Left lung (tissue), 14 donors: ENCODE measurements at places on chromosomes 2 and 18. TPM values are rescaled to one million over a fixed set of nuclear protein-coding genes. Genes with fewer than 3 reads are reported as not detected.

OTX1 gene
- 0.12 TPM for total RNA-seq

FAP gene
- 15.0 TPM for total RNA-seq

CD8B gene
- total RNA-seq = 3.6 TPM

GRCh38 chr2:17800693-17801458 is 15.4 kb upstream of the MSGN1 start:
- no peak overlapping the region for H3K27ac ChIP-seq
- DNase-seq = no peak
- no peaks in the 10 kb centered on the region for H3K4me1 ChIP-seq
- H3K36me3 ChIP-seq = no peaks in the 10 kb centered on the region
- H3K4me3 ChIP-seq = no peak overlapping the region
- H3K27me3 ChIP-seq = no peaks in the 10 kb centered on the region

- H3K27me3 ChIP-seq = no peaks in the 10 kb centered on the region
- no peak overlapping the region for H3K4me3 ChIP-seq
- H3K4me1 ChIP-seq = no peaks in the 10 kb centered on the region
- no peaks in the 10 kb centered on the region for H3K36me3 ChIP-seq
- no peak overlapping the region for H3K27ac ChIP-seq
- no peak for DNase-seq
Observed at GRCh38 chr2:70779911-70780545, 10.4 kb downstream of the FIGLA start.

DNA sequence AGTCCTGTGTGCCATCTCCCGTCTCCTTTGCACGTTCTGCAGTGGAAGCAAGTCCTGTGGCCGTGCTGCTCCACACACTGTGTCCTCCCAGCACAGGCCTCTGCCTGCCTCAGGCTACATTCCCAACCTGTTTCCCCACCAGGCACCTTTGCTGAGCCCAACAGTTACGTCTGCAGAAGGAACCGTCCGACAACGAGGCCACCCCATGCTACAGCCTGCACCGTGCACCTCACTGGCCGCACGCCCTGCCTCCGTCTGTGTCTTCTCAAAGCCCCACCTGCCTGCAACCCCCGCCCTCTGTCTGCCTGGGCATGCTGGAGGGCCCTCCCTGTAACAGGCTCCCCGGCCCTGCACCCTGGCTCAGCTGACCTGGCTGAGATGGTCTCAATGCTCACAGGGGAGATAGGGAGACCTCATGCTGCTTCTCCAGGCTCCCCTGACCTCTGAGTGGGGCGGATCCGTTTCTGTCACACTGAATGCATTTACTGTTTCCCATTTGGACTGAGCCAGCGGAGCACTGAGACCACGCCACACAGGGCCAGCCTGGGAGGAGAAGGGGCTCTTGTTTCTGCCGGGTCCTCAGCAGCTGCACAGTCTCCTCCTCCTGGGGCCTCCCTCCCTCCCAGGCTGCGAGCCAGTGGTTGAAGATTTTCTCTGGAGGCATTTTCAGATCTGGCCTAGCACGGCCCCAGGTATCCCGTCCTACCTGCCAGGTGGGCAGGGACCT is 109.1 kb upstream of the OTOS start:
- H3K27me3 ChIP-seq = peaks cover 5% of the 10 kb centered on the region
- H3K4me1 ChIP-seq = peaks cover 17% of the 10 kb centered on the region
- H3K36me3 ChIP-seq = no peaks in the 10 kb centered on the region
- no peak overlapping the region for H3K4me3 ChIP-seq
- H3K27ac ChIP-seq = no peak overlapping the region

DNA sequence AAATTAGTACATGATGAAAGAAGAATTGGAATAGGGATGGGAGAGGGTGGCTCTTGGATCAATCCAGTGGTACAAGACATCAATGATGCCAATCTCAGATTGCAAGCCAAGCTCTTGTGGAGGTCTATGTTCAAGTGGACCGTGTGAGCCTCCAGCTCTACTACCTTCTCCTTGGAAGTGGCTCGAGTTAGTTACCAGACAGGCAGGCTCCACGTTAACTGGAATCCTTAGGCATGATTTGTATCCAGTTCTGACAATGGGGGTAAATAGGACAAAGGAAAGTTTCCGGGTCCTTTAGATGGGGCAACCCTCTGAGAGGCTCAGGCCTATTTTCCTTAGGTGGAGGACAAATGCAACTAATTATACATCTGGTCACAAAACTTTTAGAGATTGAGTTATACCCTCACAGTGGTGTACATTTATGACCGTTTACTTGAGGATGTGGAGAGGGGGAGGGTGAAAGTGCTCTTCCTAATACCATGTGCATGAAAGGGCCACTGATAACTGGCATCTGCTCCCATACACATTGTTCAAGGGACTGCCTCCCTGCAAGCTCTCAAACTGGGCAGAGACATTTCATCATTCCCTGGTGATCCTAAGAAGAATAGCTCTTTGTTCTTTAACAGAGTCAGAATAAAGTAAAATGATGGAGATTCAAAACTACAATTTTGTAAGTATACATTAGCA is 180.2 kb downstream of the SOCS6 start:
- H3K4me1 ChIP-seq = peaks cover 4% of the 10 kb centered on the region
- no peak overlapping the region for H3K4me3 ChIP-seq
- DNase-seq = no peak
- H3K36me3 ChIP-seq = no peaks in the 10 kb centered on the region
- H3K27me3 ChIP-seq = no peaks in the 10 kb centered on the region
- no peak overlapping the region for H3K27ac ChIP-seq
